Activated T-helper 1 cell treated with anti-CD3 and anti-CD28 coated beads, Interleukin-12 subunit alpha, Interleukin-12 subunit beta, Interleukin-2, Interleukin-4 antibody, amounts not matched to agents 30 ng/mL and 10 ng/mL and 1 ng/mL, durations not matched to agents 14 hours and 24 hours and 36 hours (primary cell): ENCODE measurements at places on chromosomes 11 and 22. TPM values are rescaled to one million over a fixed set of nuclear protein-coding genes. Genes with fewer than 3 reads are reported as not detected.

DNA sequence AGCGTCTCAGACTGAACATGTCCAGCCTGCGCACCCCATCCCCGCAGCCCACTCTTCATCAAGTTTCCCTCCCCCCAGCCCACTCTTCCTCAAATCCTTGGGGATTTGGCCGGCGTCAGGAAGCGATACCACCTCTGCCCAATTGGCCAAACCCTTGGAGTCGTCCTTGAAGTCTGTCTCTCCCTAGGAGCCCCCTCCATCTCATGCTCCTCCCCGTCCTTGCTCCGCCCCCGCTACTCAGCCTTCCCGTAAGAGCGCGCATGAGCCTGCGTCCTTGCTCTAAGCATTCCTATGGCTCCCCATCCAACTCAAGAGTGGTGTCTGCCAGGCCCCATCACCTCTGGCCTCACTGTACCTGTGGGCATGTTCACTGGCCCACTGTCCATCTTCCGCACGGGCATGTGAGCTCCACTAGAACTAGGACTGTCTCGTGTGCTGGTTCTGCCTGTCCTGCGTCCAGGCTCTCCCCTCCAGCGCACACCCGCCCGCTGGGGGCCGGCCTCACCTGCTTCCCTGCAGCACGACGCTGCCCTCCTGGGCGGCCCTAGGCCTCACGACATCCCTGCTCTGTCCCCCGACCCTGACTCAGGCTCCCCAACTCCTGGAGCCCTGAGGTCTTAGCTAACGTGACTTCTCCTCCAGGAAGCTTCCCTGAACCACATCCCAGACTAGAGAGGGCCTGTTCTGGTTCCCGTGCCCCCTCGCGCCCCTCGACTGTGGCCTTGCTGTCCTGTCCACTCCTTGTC lies 30.5 kb upstream of the TTLL12 start:
- no peaks in the 10 kb centered on the region for H3K36me3 ChIP-seq
- no peaks in the 10 kb centered on the region for H3K4me1 ChIP-seq
- DNase-seq: no peak
- no peak overlapping the region for H3K27ac ChIP-seq

- peaks cover 89% of the 10 kb centered on the region for H3K4me1 ChIP-seq
- H3K27me3 ChIP-seq: no peaks in the 10 kb centered on the region
- DNase-seq: no peak
Observed at GRCh38 chr11:36421546-36422155, 88.4 kb downstream of the TRAF6 start.

GRCh38 chr11:110376711-110377324 lies 52.9 kb upstream of the FDX1 start:
- H3K36me3 ChIP-seq: peaks cover 2% of the 10 kb centered on the region
- H3K27ac ChIP-seq: no peak overlapping the region
- no peak for DNase-seq
- H3K27me3 ChIP-seq: no peaks in the 10 kb centered on the region

DNA sequence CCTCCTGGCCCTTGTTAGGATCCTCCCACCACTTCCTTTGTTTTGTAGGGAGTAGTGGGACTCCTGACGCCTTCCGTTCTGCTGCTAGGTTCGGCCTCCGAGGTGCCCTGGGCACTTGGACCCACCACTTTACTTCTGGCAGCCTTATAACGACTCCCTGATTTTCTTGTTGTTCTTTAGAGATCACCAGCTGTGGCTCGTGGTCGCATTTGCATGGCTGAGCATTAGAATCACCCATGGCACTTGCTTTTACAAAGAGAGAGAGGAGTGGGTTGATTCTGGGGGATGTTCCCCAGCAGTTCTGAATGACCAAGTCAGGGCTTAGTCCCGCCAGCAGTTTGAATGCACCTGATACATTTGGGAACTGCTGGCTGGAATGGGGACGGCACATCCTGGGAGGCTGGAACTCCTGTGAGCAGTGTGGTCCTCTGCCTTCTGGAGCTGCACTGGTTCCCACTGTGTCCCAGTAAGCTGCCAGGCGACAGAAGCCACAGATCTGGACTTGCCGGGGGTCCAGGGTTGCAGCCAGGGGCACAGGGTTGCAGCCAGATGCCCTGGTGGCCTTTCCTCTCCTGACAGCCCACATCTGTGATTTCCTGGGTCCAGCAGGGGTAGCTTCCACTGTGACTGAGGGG lies 4.1 kb downstream of the TUB start:
- H3K4me1 ChIP-seq: no peaks in the 10 kb centered on the region
- DNase-seq: no peak
- H3K4me3 ChIP-seq: no peak overlapping the region
- H3K36me3 ChIP-seq: no peaks in the 10 kb centered on the region
- H3K27me3 ChIP-seq: peaks cover 24% of the 10 kb centered on the region

- peaks cover 35% of the 10 kb centered on the region for H3K4me1 ChIP-seq
- H3K4me3 ChIP-seq: no peak overlapping the region
- no peaks in the 10 kb centered on the region for H3K27me3 ChIP-seq
Observed at GRCh38 chr11:65591939-65592857, 3.4 kb downstream of the KCNK7 start.

DNA sequence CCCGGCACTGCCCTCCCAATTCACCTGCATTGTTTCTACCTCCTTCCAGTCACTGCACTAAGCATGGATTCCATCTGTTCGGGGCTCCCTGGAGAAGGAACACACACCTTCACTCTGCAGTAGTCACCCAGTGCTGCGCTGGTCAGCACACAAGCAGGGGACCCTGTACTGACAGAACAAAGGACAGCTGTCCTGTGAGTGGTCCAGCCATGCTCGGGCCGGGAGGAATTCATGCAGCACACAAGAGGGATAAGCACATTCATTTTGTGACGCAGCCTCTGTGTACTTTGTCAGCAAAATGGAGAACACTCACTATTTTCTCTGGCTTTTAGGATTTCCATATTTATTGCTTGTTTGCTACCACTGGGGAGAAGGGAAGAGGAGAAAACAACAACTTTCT lies 167.3 kb downstream of the NTM start:
- no peaks in the 10 kb centered on the region for H3K4me1 ChIP-seq
- no peak overlapping the region for H3K27ac ChIP-seq
- no peak for DNase-seq
- H3K36me3 ChIP-seq: no peaks in the 10 kb centered on the region
- no peak overlapping the region for H3K4me3 ChIP-seq

- DNase-seq: no peak
- no peak overlapping the region for H3K27ac ChIP-seq
- no peak overlapping the region for H3K4me3 ChIP-seq
- H3K27me3 ChIP-seq: peaks cover 2% of the 10 kb centered on the region
- H3K36me3 ChIP-seq: peaks cover 1% of the 10 kb centered on the region
Observed at GRCh38 chr11:12064136-12064953, 46.0 kb upstream of the MICAL2 start.

Gene PRR33
- 0.05 TPM in 1 of 2 replicates, not detected in the other for total RNA-seq

Gene KRTAP5-7
- total RNA-seq: 0.23 TPM in 1 of 2 replicates, not detected in the other

Gene OR52N4
- 0.16 TPM in 1 of 2 replicates, not detected in the other for total RNA-seq

Gene EXPH5
- total RNA-seq: 0.56 and 0.65 TPM in 2 replicates

Gene GAS2
- total RNA-seq: 2.0 and 2.1 TPM in 2 replicates

Gene CHID1
- total RNA-seq: 108 and 110 TPM in 2 replicates

Gene NLRP6
- 4.9 and 5.2 TPM in 2 replicates for total RNA-seq
